AML-193 (cell line): ENCODE measurements at places on chromosomes 6 and 20.

GRCh38 chr20:1479831-1480595, 11.2 kb downstream of the SIRPB2 start:
- no peak for DNase-seq

DNA sequence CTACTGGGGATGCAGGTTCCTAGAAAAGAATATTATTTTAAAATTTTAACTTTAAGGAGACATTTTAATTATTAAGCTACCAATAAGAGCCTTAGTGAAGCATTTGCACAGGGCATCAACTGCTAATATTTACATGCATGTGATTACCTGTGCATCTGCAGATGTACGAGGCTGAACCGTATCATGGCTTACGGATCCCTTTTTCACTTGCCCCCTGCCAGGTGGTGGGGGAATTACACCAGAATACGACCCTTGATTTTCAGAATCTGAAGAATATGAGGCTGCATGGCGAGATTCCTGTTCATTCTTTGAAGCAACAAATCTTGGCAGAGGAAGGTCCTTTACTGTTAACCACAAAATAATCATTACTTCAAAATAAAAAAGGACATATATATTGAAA, 42.7 kb downstream of the REPS1 start:
- DNase-seq, result no peak

GRCh38 chr20:21437816-21438215, 40.5 kb upstream of the NKX2-4 start:
- DNase-seq, result no peak

DNA sequence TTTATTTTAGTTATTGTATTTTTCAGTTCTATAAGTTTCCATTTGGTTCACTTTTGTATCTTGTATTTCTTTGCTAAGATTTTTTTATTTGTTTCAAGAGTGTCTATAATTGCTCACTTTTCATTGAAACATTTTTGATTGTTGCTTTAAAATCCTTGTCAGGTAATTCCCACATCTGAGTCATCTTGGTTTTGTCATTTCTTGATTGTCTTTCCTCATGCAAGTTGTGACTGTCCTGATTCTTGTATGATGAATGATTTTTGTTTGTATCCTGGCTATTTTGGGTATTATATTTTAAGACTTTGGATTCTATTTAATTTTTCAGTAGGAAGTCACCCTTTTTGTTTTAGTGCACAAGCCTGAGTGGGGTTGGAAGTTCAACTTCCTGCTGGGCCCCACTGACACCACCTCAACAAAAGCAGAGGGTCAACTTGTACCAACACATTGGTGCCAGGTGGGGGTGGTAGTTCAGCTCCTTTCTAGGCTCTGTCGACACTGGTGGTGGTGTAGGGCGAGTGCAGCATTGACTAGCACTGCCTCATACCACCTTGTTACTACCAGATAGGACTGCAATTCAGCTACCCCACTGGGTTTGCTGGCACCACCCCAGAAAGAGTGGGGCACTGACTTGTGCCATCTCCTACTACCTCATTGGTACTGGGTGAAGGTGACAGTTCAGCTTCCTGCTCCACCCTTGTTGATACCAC, 8.8 kb downstream of the RSPH3 start:
- no peak for DNase-seq
